Karpas-422 (cell line): ENCODE measurements at places on chromosomes 3 and 15.
A peak's percentile ranks its signal among the peaks of the same experiment; 100 is the strongest.

DNA sequence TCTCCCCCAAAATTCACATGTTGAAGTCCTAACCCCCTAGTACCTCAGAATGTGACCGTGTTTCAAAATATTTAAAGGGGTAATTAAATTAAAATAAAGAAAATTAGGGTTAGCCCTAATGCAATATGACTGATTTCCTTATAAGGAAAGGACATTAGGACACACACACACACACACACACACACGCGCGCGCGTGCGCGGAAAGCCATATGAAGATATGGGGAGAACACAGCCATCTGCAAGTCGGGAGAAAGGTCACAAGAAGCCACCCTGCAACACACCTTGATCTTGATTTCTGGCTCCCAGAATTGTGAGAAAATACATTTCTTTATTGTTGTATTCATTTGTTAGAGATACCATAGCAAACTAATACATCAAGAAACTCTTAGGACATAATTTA is 54.6 kb upstream of the STXBP5L start:
- DNase-seq: no peak

DNA sequence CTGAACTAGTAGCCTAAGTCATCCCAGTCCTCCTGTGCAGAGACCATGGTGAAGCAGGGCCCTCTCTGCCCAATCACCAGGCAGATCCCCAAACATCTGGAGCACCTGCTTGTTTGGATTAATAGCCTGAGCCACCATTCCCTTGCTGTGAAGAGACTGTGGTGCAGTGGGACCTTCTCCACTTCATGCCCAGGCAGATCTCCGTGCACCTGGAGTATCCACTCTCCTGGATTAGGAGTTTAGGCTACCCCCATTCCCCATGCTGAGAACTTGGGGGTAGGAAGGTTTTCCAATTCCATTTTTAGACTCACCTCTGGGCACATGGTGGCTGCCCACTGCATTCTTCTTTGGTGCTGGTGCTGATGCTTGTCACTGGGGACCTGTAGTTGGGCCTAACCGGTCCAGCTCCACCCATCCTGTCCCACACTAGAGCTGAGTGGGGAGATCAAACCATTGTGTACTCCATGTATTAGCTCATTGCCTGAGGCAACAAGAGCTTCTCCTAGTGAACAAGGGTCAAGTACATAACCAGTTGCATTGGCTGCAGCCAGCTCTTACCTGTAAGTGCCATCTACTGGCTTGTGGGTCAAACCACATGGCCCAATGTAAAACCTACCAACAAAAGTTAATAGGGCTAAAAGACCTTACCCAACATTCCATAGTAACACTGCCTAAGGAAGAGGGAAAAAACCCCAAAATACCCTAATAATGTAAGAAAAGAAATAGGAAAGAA is 382.5 kb upstream of the CBLB start:
- DNase-seq: no peak

DNA sequence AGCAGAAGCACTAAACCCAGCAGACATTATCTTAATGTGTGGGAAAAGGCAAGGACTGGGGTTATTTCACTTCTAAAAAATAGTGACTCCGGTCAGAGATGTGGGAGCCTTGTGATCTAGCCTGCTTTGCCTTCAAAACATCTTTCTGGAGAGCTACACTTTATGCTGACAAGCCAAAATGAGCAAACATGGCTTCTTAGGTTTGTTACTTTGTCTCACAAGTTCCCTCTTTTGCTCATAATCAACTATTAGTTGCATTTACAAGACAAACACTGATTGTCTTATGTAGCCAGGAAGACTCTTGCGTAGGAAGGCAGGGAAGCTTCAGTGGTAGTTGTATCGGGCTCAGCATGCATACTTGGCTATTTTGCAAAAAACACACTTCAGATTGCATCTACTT is 129.2 kb downstream of the NUP210 start:
- no peak for DNase-seq

- DNase-seq: no peak
These were observed 60.3 kb downstream of the CMSS1 start for GRCh38 chr3:99878005-99878404.

DNA sequence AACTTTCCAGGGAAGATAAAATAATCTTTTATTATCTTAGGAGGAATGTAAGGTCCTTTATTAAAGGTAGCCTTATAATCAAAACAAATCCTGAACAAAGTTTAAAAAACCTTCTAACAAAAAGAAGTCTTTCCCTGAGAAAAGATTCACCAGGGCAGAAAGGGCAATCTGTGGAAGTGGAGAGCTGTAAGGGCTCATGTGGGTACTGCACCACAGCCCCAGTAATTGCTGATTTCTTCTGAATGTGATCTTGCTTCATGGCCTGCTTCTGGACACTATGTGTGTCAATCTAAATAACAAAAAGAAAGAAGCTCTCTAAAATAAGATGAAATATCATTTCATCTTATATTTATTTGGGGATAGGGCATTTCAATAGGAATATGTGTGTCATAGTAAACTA is 1501.6 kb downstream of the OTOL1 start:
- no peak for DNase-seq

DNA sequence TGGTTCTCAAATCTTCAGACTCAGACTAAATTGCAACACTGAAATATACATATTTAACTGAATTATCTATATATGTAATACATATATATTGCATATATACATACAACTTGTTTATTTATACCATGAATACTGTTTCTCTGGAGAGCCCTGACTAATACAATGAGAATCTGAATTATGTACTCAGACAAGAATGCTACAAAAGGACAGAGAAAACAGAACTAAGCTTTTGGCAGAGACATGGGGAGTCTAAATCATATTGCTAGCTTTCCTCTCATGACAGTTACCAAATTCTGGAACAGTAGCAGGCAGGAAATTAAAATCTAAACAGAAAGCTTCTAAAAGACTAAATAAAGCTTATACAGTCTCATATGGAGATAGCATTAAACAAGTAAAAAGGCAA is 142.4 kb upstream of the KCNMB2 start:
- DNase-seq: no peak

DNA sequence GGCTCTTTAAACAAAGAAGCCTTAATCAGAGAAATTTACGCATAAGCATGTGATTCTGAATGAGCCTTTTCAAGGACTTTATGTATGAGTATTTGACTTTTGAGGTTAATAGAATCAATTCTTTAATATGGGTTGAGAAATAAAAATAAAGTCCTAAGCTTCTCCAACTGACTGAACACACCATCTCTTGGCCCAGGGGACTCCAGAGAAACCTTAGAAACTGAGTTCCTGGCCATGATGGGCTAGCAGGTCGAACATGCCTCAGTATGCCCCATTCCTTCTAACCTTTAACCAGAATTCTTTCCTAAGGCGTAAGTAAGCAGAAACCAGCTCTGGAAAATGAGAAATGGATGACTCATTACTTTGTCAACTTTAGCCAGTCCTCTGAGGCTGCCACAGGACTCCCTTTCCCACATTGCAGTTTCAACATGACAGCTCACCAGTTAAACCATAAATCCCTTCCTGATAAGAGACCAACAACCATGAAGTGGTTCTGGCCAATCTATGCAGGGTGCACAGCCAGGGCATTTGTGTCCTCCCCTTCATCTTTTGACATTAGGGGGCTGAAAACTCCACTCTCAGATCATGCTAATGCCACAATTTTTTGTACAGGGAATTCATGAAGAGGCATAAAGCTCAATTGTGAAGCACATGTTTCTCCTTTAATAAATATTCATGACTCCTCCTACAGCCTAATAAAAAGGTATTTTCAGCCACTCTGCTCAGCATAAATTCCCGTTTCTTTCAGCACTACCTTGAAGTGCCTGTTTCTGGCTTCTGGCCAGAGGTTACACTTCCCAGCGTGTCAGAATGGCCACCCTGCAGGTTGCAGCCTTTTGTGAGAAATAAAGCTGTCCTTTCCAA is 33.3 kb downstream of the TM4SF18 start:
- no peak for DNase-seq

DNA sequence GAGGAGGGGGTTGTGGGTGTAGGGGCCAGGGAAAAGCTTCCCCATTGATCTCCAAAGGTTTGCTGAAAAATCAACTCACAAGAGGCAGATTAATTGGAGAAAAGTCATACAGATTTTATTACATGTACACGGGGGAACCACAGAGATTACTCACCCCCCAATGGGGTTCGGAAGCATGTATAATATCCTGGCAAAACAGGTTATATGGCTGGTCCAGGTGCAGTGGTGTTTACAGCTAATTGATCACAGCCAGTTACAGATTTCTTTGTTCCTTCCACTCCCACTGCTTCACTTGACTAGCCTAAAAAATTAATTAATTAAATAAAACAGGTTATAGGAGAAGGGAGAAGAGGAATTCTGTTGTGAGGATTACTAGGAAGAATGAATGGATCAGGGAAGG is 22.4 kb downstream of the PRKCI start:
- DNase-seq: no peak

DNA sequence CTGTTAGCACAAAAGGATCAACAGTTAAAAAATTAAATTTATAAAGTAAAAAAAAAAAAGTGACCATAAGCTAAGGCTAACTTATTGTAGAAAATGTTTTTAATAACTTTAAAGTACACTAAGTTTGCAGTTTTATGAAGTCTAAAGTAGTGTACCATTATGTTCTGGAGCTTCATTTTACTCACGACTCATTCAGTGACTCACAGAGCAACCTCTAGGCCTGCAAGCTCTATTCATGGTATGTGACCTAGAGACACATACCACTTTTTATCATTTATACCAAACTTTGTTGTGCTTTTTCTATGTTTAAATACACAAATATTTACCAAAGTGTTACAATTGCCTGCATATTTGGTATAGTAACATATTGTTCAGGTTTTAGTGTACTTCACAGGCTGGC is 1552.3 kb downstream of the OTOL1 start:
- no peak for DNase-seq

- no peak for DNase-seq
These were observed 3.3 kb downstream of the PAK6 start for GRCh38 chr15:40242213-40242599.

GRCh38 chr3:5568451-5568850 is 380.9 kb downstream of the EDEM1 start:
- peak; percentile 83 for DNase-seq

DNA sequence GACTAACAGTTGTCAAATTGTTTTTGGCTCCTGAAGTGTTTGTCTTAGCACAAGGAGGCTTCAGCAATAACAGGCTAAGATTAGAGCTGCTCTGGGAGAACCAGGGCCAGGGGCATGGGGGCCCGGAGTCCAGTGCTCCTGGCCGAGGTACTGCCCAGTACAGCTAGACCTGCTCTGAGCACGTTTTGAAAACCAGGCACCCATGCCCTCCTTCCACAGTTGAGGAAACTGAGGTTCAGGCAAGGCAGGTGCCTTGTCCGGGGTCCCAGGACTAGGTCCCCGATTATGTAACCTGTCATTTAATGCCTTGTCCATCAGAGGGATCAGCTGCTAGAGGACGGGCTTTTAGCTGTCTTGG is 19.2 kb downstream of the KBTBD13 start:
- no peak for DNase-seq

- no peak for DNase-seq
These were observed 40.2 kb upstream of the FOXB1 start for GRCh38 chr15:59963925-59964324.

GRCh38 chr15:70375006-70375431 is 277.3 kb upstream of the TLE3 start:
- DNase-seq: no peak

DNA sequence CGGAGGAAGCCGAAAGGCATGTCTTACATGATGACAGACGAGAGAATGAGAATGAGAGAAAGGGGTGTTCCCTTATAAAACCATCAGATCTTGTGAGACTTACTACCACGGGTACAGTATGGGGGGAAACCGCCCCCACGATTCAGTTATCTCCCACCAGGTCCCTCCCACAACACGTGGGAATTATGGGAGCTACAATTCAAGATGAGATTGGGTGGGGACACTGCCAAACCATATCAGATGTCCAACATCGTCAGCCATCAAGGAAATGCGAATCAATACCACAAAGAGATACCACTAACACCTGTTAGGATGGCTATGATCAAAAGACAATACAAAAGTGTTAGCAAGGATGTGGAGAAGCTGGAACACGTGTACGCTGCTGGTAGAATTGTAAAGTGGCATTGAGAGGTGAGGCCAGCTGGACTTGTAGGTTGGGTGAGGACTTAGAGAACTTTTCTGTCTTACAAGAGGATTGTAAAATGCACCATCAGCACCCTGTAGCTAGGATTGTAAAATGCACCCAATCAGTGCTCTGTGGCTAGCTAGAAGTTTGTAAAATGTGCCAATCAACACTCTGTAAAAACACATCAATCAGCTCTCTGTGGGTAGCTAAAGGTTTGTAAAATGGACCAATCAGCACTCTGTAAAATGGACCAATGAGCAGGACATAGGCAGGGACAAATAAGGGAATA is 37.5 kb downstream of the VGLL4 start:
- DNase-seq: no peak

DNA sequence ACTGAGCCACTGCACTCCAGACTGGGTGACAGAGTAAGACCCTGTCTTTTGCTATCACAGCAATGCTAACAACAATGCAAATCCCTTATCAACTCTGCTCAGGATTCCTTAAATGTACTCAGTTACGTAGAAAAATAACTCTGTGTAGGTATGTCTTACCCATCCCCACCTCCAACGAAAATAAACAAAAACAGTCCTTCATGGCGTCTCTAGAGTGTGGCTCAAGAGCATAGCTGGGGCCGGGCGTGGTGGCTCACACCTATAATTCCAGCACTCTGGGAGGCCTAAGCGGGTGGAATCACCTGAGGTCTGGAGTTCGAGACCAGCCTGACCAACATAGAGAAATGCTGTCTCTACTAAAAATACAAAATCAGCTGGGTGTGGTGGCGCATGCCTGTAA is 13.2 kb upstream of the NCKIPSD start:
- no peak for DNase-seq

- peak; percentile 72 for DNase-seq
These were observed 147.4 kb downstream of the CHST2 start for GRCh38 chr3:143266927-143267326.
